ENCODE measurements at places on chromosomes 4 and X.

DNA sequence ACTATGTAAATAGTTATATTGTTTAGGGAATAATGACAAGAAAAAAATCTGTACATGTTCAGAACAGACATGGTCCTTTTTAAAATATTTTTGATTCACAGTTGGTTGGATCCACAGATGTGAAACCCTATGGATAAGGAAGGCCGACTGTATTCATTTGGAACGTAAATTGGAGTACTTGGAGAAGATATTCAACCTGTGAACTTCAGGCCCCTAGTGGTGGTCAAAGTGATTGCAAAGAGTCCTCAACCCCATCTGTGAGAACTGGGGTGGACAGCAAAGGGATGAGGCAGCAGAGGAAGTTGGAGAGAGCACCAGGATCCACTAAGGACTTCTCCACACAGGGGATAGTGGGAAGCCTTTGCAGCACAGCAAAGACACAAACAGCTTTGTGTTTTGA lies 6.2 kb upstream of the CXCL13 start:
- no peak for DNase-seq

GRCh38 chrX:6917666-6918065 lies 229.8 kb upstream of the STS start:
- no peak for DNase-seq

DNA sequence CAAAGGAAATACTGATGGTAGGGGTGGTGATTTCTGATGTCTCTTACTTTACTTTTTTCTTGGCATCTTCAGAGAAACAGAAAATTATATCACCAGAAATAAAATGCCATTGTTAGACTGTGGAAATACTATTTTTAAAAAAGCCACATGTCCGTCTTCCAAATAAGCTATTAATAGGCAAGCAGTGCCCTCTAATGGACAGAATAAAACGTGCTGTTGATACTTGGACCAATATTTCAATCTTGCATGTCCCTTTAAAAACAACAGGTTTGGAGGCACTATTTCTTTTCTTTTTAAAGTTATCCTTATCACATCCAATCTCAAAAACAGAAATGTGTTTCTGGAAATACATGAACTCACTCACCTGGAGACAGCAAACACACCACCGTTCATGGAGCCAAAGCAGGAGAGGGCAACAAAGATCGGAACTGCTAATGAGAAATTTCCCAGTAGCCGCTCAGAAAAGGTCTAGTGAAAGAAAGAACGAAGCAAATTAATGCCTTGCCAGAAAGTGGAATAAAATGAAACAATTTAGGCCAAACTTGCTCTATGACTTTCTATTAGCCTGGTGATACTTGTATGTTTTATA lies 59.2 kb downstream of the SLC7A11 start:
- DNase-seq: no peak

DNA sequence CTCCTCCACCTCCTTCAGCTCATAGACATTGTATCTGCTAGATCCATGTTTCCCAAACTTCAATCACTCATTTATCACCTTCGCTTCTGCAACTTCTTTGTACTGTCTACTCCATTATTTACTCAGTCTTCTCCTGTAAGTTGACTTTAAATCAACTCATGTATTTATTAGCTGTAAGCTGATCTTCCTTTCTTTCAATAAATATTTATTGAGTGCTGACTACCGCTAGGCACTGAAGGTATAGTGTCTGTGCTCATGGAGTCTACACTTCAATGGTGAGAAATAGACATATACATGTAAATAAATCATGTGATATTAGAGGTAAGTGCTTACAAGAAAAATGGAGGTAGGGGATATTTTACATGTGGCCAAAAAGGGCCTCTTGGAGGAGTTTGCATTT lies 74.6 kb downstream of the RASL11B start:
- no peak for DNase-seq

DNA sequence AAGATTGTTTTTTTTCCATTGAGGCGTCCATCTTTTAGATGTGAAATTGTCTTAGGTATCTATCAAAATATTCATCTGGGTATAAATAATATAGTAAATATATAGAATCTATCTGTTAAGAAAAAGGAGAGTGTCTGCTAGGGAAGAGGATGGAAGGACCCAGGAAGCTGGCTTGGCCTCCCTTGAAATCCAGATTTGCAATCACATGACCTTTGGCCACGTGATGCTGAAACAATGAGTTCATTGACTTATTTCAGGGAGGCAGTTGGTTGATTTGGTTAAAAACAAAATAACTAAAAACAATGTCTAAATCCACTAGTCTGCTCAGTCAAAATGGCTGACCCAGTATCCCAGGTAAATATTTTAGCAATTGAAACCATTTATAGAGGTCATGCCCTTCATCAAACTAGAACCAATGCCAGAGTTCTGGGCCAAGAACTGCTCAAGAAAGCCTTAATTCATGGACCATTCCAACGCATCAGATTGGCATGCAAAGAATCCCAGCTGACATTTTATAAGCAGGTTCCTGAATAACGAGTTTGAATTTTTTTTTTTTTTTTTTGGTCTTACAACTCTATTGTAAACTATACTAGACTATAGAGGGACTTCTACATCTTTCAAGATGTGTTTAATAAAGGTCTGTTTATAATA lies 172.7 kb downstream of the MID1 start:
- DNase-seq: no peak

DNA sequence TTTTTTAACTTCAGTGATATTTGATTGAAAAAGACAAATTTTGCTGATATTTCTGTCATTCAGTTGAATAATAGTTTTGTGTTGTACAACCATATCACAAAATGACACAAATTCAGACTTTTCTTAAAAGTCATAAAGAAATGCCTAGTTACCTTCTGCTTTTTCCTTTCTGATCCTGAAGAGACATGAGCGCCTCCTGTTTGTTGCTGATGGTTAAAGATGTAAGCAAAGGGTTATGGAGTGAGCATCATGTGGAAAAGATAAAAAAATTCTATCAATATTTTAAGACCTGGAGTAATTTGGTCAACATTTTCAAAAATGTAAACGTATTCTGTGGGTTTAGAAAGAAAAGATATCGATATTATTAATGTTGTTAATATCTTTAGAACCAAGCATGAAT lies 669.9 kb upstream of the NR3C2 start:
- DNase-seq: no peak

GRCh38 chr4:3524349-3524748 lies 7.9 kb downstream of the LRPAP1 start:
- no peak for DNase-seq

DNA sequence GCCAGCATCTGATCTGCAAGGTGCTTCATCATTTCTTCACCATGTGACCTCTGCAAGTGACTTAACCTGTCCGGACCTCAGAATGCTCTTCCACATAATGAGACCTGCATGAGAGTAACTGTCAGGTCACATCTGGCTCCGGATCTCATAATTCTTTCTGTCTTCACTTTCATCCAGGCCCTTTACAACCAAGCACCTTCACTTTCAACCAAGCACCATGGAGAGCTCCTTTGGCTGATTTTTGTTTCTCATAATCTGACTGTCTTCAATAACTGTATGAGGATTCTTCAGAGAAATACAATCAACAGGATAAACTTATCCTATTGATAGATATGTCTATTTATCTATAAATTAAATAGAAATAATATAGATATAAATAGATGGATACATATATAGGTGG lies 148.1 kb downstream of the VCX3A start:
- no peak for DNase-seq

- no peak for DNase-seq
These were observed 319 bp downstream of the DRP2 start for GRCh38 chrX:101219864-101220346.

- no peak for DNase-seq
These were observed 311.8 kb downstream of the ADGRL3 start for GRCh38 chr4:61511716-61512488.

- DNase-seq: no peak
These were observed 64.5 kb downstream of the GPRIN3 start for GRCh38 chr4:89242864-89243732.

- DNase-seq: no peak
These were observed 502.5 kb downstream of the GRXCR1 start for GRCh38 chr4:43394976-43395375.

Data from GM06990 (cell line).